Choroid plexus epithelial cell (primary cell): ENCODE measurements at places on chromosomes 5 and 9.
A peak's percentile ranks its signal among the peaks of the same experiment; 100 is the strongest.

DNA sequence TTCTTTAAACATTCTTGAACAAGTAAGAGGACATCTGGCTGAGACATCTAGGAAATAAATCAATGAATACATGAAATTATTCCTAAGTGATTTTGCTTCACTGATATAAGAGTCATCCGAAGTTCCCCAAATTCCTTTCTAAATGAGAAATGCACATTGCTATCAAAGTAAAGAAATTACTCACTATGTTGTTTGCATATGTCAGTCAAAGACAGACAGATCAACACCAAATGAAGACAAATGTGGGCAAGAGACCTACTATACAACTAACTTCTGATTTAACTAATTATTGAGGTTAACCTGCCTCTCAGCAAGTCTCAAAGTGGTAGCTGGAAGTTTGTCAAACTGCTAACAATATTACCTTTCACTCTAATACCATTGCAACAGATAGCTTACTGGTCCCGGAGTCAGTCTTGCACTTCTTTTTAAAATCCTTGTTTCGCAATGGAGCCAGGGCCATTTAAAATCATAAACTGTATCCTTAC, 13.2 kb downstream of the TUT7 start:
- peak; percentile 34 for DNase-seq

GRCh38 chr5:1111241-1111726, 579 bp downstream of the SLC12A7 start:
- DNase-seq, result no peak

DNA sequence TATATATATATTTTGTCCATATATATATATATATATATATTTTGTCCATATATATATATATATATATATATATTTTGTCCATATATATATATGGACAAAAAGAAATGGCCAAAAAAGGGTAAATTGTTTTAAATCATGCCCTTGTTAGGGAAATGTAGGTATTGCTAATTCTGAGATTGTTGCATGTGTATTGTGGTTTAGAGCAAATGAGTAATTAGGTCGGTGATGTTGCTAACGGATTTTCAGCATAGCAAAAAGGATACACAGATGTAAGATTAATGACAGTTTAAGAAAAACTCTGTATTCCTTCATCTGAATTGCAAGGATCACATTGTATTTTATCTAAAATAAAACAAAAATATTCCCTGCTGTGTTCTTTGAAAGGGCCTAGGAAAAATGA, 40.2 kb downstream of the OSTF1 start:
- no peak for DNase-seq

- DNase-seq, result no peak
These were observed 152.2 kb downstream of the GLIS3 start for GRCh38 chr9:4147476-4148230.

- DNase-seq, result peak; percentile 14
These were observed 97.6 kb downstream of the BASP1 start for GRCh38 chr5:17314907-17315471.

DNA sequence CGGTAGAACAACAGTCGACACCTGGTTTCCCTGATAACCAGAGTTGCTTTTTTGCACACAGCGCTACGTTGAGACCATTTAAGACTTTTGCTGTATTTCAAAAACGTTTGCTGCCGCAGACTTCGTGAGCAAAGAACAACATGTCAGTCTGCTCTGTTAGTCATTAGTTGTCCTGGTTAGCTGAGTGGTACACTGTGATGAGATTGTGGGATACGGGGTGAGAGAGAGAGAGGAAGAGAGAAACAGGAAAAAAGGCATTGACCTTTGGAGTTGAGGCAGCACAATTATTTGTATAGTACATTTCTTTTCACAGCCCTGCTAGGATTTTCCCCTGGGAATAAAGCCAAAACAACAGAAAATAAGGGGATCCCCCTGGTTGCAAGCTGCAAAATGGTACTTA, 306.1 kb upstream of the WWC1 start:
- no peak for DNase-seq

DNA sequence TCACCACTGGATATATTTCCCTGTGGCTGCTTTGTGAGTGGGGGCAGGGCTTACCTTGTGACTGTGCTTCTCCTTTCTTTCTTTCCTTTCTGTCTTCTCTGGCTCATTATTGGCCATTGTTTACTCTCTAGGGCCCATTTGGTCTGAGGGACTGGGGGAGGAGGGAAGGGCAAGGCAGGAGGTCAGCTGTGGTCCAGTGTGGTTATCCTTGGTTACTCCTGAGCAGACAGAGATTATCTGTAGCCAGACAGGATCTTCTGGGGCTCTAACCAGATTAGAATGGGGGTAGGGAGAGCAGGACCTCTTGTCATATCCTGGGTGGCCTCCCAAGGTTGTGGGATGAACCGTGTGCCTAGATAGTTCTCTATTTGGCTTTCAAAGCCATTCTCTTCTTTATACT, 71.2 kb downstream of the ANKRD55 start:
- no peak for DNase-seq

GRCh38 chr9:90861826-90862740, 60.5 kb downstream of the SYK start:
- DNase-seq, result no peak

- DNase-seq, result no peak
These were observed 1.6 kb downstream of the PIP5KL1 start for GRCh38 chr9:127928676-127929624.

DNA sequence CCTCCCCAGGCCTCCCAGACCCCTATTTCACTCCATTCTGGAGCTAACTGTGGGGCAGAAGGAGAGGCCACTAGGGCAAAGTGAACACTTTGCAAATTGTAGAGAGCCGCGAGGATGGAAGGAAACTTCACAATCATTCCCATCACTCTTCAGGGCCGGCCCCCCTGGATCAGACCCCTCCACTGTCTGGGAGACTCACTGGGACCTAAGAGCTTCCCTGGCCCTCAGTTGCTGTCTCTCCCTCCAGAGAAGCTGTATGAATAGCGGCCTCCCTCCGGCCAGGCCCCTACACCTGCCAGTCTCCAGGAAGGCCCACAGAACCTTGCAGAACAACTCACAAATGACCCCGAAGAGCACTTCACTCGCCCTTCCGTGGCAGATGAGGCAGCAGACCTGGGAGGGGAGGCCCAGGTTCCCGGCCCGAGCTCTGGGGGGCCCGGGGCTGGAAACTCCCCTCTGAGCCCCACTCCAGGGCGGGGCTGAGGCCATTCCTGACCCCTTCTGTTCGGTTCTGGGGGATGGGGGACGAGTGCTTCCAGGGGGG, 141.9 kb upstream of the IER5L start:
- DNase-seq, result no peak

- no peak for DNase-seq
These were observed 289.3 kb downstream of the ZNF608 start for GRCh38 chr5:124457101-124457500.

DNA sequence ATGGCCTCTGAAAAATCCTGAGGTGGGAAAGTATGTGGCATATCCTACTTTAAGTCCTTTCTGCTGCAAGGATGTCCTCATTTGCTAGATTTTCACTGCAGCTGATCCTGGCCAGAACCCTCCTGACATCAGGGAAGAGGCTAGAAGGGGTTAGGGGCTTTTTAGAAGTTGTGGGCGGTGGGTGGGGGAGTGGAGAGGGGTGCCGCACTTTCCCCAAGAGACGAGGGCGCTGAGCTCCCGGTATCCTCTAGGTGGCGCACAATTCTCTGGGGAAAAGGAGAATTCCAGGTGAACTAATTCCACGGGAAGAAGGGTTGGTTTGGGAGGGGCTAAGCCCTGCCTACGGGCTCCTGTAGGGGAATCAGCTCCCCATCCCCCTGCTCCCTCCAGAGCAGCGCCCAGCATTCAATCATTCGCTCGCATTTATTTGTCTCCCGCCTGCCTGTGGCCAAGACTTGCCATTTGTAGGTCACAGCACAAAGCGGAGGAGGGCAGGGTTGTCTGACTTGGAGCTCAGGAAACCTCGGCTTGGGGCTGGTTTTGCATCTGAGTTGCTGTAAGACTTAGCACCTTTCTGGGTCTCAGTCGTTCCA, 42.9 kb upstream of the HAND1 start:
- DNase-seq, result peak; percentile 11

GRCh38 chr5:180802325-180803180, at the start of gene MGAT1:
Gene MGAT1, minus strand, starts transcription at chr5:180802806. Its CDS starts 9,835 bp downstream, at chr5:180792971.
- DNase-seq, result peak; percentile 84

DNA sequence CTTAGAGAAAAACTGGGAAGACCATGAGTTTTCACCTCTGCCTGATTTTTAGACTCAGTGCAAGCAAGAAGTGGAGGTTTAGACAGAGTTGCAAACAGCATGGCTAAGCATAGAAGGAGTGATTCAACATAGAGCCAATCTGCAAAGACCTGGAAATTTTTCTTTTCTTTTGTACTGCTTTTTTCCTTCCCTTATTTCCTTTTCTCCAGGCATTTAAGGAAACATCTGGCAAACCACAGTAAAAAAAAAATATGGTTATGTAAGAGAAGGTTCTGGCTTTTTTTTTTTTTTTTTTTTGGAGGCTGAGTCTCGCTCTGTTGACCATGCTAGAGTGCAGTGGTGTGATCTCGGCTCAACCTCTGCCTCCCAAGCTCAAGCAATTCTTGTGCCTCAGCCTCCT, 16.6 kb upstream of the DCAF12 start:
- no peak for DNase-seq

DNA sequence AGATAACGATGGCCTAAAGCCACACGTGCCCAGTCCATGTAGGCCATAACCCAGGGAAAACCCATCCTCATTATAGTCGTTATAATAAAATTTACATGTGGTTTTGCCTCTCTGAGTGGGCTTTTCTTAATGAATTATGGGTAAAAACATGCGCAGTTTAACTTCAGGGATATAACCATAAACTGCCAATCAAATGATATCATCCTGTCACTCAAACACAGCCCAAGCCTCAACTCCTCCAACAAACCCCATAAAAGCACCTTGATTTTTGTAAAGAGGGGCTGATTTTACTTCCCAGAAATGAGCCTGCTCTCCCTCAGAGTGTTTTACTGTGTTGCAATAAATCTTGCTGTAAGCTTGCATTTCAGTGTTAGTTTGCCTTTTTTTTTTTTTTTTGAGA, 15.8 kb upstream of the SETX start:
- DNase-seq, result no peak

- DNase-seq, result no peak
These were observed 429.2 kb downstream of the DMAC1 start for GRCh38 chr9:7370381-7370780.

GRCh38 chr5:100824635-100825034, 78.4 kb downstream of the ST8SIA4 start:
- no peak for DNase-seq
